Stimulated activated CD8-positive, alpha-beta memory T cell treated with anti-CD3 and anti-CD28 coated beads, Interleukin-7, amount 100 ng/mL, for 1 hour (primary cell): ENCODE measurements at places on chromosomes 1 and 21.

- no peak for DNase-seq
These were observed at the start of gene KCNT2 for GRCh38 chr1:196608390-196609369. Gene KCNT2, minus strand, starts transcription at chr1:196608440. Its CDS starts 131 bp downstream, at chr1:196608309.

GRCh38 chr1:205985330-205986005, 17.7 kb downstream of the RAB7B start:
- no peak for DNase-seq

DNA sequence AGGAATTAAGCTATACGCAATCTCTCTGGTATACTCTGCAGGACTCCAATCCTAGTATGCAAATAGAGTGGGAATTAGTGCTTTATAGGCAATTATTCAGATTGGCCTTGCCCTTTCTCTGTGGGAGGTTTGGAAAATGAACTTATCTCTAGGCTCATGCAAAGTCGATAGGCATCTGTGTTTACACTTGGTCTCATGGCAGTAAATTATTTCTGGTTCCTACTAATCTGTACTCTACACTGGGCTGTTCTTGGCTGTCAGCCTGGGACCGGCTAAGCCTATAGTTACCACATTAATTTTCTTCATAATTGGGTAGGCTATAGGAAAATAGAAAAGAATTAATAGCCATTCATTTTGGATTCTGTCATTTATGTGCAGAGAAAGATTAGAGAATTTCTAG, 544.6 kb downstream of the AMY1C start:
- DNase-seq: no peak

DNA sequence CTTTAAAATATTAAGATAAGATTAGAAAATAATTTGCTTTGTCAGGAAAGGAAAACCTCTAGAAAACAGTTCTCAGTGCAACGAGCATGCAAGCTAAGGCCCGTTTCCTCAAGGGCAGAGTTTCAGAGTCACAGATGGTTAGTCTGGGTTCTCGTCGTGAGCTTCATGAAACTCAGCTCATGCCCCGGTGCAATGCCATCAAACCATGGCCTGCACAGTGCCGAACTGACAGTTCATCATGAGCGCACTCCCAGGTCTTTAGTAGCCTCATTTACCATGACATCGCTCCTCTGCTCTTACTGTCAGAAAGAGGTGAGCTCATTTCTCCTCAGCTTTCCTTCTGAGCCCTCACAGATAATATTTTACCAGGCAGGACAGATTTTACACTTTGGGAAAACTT, 319.2 kb downstream of the NTNG1 start:
- no peak for DNase-seq

DNA sequence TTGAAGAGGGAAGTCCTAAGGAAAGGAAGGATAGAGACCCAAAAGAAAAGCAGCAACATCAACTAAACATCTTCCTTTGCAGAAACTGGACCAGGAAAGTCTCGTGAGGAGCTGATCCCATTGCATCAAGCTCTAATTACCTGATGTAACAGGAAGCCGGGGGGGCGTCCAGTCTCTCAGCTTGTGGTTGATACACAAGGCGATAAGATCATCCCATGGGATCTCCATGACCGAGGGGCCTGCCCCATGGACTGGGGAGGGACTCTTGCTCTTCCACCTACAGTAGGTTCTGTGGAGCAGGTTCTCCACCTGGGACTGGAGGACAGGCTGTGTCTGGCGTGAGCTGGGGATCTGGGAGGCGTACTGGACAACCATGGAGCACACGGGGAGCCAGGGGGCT, 14.8 kb upstream of the LSS start:
- DNase-seq: no peak

GRCh38 chr1:86487131-86487810, 18.5 kb downstream of the CLCA1 start:
- DNase-seq: no peak

DNA sequence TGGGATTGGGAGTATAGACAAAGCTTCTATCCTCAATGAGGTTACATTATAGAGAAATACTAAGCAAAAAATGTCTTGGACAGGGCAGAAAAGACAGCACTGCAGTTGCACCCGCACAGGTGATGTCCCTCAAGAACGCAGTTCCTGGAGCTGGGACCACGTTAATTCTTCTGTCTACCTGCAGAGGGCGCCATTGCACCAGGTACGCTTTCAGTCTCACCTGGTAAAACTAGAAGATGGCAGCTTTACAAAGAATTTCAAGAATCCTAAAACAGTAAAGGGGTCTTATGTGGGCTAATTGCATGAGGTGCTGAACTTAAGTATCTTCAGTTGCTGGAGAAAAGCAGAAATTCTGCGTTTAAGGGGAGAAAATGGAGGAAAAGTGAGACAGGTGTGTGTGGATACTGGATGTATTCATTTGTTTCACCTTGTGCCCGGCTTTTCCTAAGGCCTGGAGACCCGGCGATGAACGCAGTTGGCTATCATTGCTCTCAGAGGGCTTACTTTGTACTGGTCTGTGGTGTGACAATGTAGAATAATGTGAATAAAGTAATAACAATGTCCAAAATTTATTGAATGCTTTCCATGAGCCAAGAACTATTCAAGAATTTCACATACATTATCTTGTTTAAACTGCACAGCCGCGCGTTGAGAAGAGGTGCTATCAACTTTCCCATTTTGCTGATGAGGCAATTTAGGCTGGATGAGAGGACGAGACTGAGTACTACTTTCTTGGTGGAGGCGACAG, 276.3 kb upstream of the GREM2 start:
- DNase-seq: no peak

GRCh38 chr1:199685369-199685768, 342.1 kb upstream of the NR5A2 start:
- no peak for DNase-seq

DNA sequence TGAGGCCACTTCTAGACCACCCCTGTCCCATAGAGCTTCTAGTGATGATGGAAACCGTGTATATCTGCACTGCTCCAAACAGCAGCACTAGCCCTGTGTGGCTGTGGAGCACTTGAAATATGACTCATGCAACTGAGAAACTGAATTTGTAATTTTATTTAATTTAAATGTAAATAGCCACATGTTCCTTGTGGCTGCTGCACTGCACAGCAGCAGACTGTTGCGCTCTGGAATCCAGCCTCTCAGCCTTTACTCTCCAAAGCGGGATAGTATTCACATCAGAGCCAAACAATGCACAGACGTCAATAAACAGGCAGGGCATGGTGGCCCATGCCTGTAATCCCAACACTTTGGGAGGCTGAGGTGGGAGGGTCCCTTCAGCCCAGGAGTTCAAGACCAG, 12.0 kb downstream of the CAPN2 start:
- DNase-seq: no peak

- DNase-seq: no peak
These were observed 7.1 kb downstream of the DMRTA2 start for GRCh38 chr1:50416150-50416527.

GRCh38 chr21:16309250-16309971, 579.6 kb downstream of the USP25 start:
- no peak for DNase-seq

DNA sequence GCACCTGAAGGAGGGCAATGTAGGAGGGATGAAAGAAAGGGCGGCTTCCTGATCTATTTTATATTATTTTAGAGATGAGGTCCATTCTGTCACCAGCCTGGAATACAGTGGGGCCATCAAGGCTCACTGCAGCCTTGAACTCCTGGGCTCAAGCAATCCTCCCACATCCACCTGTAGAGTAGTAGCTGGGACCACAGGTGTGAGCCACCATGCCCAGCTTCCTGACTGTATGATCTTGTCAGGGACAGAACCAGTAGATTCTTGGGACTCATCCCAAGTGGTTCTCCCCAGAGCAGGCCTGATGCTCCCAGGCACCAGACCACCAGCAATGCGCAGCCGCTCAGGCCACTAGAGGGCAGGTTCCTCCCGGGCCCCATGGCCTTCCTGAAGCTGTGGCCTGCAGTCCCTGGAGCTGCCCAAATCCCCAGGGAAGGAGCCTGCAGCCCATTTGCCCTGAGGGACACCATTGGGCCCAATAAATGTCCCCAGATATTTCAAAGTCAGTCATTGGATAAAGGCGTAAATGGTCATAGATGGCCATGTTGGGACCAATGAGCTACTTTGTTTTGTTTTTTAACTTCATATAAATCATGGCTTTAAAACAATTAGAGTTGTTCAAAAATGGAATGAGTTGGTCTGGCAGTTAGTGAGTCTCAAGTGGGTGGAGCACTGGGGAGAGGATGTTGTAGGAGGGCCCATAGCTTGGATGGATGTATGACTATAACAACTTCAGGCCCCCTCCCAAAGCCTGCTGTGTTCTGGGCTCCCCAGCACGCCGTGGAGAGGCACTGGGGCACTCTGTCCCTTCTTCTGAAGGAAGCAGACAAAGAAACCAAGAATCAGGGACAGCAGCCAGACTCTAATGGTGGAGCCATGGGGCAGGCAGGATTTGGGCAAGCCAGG, 44.7 kb upstream of the GOLT1A start:
- no peak for DNase-seq

DNA sequence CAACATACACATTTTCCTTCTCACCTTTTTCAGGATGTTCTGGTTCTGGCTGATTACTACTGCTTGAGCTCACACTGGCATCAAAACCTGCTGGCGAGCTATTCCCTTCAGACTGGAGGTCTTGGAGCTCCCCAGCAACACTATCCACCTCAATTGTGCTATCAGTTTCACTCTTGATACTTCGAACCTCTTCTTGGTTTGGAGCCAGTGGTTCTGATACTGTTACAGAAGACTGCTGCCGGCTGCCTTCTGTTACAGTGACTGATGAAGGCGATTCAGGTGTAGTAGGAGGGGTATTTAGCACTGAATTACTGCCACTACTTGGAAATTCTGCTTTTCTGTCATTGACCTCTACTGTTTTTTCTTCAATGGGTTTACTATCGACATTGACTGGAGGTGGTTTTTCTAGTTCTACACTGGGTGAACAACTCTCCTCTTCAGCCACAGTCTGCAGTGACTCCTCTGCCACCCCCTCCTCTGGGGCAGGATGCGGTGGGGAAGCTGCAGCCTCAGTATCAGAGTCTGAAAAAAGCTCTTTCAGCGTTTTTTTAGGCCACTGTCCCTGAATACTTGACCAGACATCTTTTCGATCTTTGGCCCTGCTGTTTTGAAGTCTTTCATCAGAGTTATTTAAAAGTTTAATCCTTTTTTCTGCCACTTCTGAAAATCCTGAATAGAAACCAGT, 20.7 kb upstream of the RBM34 start:
- no peak for DNase-seq

GRCh38 chr1:200221614-200222282, 188.1 kb downstream of the ZNF281 start:
- no peak for DNase-seq

- no peak for DNase-seq
These were observed 31.7 kb upstream of the LAX1 start for GRCh38 chr1:203733009-203733863.

DNA sequence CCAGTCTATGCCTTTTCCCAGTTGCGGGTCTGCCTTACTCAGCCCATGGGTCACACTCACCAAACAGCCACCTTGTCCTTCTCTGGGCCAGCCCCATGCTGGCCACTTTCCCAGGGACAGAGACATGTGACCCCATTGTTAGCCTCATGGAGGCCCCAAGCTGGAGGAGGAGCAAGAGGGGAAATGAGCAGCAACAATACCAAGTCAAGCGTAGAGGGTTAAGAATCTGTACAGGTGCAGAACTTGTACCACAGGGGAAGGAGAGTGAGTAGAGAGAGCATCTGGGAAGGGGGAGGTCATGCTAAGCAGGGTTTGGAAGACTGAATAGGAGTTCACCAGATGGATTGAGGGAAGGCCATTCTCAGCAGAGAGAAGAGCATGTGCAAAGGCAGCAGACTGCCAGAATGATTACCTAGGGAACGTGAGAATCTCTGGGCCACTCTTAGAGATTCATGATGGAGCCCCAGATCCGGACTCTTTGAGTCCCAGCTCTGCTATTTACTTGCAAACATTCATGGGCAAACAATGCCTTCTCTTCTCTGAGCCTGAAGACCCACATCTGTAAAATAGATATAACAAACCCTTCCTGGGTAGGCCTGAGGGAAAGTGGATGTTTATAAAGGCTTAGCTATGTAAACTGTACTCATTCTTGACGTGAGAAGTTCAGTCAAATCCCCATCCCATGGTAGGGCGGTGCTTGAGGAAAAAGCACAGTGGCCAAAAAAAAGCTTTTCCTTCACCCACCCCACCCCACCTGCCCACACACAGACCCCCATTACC, 2.8 kb upstream of the SLC2A1 start:
- DNase-seq: no peak

DNA sequence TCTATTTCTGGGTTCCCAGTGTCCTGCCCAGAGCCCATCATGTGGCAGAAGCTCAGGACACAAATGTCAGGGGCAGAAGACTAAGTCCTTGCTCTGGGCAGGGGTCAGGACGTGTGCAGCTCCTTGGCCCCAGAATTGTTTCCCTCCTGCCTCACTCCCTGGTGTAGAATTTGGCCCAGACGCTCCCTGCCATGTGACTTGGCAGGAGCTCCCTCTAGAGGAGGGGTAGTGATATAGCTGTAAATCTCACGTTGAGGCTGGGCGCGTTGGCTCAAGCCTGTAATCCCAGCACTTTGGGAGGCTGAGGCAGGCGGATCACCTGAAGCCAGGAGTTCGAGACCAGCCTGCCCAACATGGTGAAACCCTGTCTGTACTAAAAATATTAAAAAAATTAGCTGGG, 91.2 kb downstream of the UBIAD1 start:
- no peak for DNase-seq

DNA sequence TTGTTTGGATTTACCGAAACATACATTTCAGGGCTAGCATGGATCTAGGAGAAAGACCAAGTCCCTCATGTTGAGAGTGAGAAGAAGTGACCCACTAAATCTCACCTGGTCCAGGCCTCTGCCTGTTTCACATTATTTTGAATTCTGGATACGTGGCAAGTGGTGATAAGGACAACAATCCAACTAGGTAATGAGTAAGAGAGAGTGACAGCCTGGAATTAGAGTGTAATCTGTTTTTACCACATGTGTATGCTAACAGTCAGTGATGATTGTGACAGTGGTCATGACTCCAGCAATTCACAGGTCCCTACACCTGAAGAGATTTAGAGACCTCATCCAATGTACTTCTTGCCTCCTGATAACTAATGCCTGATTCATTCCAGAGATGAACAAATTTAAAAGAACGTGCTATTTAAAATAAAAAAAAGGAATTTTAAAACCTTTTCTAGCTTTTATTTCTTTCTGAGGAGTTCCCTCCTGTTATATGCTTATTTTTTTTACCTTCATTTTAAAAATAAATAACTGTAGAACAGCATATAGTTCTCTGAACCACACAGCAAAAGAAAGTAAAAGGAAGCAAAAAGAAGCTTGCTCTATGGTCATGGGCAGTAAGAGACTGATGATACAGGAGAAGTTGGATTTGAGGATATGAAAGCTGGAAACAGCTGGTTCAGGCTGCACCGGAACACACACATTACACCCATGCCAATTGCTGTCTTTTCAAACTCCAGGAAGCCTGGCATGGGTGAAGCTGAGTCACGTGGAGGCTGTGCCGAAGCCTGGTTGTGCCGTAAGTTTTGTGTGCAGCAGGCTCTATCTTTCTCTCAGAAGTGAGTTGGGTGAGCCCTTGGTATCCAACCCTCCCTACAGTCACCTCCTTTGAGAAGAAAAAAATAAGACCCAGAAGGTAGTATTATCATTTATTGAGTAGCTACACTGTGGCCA, 14.7 kb downstream of the C1orf116 start:
- DNase-seq: no peak

- DNase-seq: no peak
These were observed 117.0 kb downstream of the NAV1 start for GRCh38 chr1:201655910-201656309.
